ENCODE measurements at places on chromosomes 12 and 14.
A peak's percentile ranks its signal among the peaks of the same experiment; 100 is the strongest.

- no peak for DNase-seq
Observed at GRCh38 chr14:91155626-91156089, 41.8 kb downstream of the DGLUCY start.

DNA sequence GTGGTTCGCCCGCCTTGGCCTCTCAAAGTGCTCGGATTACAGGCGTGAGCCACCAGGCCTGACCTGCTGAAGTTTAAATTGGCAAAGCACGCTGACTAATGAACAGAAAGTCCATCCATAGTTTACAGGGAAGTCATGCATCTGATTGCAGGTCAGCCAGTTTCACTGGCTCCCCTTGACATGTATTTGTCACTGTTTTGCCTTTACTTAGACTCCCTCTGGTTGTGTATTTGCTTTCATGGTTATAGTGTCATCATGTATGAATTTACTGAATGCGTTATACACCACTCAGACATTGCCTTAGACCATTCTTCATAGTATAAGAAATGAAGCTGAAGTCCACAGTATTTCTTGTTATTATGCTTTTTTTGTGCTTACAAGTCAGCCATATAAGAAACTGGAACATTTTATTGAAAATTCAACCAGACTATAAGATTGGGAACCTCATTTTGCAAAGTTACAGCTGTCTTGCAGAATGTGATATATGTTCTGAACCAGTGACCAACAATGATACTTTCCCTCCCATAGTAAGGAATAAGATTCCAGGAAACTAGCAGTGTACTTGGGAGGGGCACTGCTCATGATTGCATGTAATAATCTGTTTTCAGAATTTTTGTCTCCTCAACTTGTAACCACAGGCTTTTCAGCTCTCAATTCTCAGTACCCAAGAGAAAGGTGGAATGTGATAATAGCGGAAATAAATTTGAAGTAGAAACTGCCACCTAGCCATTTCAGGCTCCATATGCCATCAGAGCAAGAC is 51.9 kb upstream of the ATF7IP start:
- no peak for DNase-seq

DNA sequence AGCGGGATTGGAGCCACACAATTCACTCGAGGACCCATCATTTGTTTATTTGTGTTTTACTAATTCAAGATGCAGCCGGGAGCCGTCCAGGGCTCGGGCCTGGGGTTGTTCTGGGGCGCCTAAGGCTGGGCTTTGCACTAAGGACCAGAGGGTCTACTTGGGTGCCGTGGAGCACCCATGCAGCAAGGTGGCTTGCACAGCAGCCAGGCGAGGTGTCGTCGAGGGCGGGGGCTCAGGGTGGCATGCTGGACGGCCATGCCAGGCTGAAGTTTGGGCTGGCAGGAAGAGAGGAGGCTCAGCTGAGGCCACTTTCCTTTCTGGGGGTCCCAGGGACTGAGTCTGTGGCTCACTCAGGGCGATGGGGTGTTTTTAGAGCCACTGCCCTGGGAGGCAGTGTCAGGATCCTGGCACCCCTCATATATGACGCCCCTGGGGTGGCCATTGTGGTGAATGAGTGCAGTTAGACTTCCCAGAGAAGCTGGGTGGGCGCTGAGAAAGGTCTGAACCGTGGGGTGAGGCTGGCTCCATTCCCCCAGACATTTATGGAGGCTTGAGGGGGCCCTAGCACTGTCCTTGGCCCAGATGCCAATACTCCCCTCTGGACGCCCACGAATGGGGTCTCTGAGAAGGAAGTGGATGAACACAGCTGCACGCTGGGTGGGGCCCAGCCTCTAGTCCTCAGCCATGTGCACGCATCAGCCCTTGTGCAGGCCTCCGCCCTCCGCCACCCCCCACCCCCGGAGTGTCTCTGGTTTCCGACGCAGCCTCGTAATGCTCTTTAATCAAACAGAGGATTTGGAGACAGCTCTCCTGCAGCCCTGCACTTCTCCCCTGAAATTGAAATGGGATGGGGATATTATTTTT is 11.3 kb downstream of the MEG3 start:
- DNase-seq = no peak

GRCh38 chr12:41468341-41468740 is 280.2 kb downstream of the PDZRN4 start:
- no peak for DNase-seq

DNA sequence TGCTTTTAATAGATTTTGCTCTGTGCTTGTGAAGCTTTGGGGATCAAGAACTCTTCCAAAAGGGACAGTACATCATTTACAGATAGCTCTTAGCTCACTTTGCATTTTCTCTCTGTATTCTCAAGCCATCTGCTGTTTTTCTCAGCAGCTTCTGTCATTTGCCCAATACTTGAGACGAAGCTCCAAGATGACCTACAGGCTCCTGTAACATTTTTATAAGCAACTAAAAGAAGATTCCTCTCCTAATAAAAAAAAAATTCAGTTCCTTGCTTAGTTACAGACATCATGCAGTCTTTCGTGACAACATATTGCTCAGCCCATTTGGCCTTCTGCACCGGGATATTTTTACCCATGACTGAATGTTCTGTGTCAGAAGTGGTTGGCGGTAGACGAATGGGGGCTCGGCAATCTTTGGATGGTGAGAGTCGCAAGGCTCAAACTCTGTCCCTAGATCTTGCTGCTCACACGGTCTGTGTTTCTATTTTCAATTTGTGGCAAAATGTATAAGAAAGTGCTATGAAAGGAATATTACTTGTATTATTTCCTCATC is 215.6 kb downstream of the FSCB start:
- DNase-seq = no peak

DNA sequence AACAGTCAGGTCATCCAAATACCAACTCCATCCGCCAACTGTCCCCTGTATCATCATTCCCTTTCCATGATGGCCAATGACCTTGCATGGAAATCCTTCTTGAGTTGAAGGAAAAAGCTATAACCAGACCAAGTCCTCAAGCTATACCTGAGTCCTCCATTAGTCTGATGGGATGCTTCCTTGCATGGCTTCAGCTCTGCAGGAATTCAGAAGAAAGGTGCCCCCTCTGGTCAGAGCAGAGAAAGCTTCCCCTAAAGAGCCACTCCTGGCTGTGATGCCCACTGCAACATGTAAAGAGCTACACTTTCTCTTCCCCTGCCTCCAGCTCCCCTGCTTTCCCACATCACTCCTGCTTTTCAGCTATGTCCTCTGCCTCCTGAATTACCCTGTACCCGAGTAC is 43.1 kb upstream of the FKBP4 start:
- no peak for DNase-seq

GRCh38 chr12:85468356-85469157 is 188.5 kb downstream of the ALX1 start:
- peak; percentile 49 for DNase-seq

DNA sequence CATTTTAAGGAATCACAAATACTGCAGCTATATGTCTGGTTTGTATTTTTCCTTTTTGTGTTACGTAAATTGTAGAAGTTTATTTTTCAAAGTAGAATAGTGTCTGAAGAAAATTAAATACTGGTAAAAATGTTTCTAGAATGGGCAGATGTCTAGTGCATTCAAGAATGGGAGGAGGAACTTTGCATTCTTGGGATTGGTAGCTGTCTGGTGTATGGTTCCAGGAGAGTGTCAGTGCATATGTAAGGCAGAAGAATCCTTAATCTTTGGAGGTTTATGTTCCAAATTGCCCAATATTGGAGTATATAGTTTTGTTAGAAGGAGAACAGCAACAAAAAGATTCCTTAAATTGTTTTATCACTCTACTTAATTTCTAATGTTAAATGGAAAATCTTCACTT is 13.5 kb downstream of the PAPOLA start:
- no peak for DNase-seq
